NCI-H1417 (cell line): ENCODE measurements at places on chromosomes 1 and 21.

- DNase-seq, result no peak
These were observed 60.8 kb downstream of the EYA3 start for GRCh38 chr1:28027660-28028059.

DNA sequence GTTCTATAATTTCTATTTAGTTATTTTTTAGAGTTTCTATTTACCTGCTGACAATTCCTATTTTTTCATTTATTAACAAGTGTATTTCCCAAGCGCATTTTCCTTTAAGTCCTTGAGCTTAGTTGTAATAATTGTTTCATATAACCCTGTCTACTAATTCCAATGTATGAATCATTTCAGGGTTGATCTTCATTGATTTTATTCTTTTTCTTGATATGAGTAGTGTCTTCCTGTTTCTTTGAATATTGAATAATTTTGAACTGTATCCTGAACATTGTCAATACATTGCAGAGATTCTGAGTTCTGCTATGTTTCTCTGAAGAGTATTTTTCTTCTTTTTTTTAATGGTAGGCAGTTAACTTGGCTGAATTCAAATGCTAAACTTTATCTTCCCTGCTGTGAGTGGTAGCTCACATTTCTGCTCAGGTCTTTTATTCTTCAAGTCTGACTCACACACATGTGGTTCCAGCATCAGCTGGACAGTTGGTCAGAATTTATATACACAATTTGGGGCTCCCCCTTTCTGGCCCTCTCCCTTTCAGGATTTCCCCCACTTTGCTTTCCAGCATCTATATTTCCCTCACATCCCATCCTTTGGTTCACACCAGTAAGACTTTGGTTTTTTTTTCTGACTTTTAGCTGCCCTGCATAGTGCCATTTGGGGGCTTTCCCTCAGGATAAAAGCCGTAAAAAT lies 54.4 kb upstream of the WDR26 start:
- DNase-seq, result no peak

DNA sequence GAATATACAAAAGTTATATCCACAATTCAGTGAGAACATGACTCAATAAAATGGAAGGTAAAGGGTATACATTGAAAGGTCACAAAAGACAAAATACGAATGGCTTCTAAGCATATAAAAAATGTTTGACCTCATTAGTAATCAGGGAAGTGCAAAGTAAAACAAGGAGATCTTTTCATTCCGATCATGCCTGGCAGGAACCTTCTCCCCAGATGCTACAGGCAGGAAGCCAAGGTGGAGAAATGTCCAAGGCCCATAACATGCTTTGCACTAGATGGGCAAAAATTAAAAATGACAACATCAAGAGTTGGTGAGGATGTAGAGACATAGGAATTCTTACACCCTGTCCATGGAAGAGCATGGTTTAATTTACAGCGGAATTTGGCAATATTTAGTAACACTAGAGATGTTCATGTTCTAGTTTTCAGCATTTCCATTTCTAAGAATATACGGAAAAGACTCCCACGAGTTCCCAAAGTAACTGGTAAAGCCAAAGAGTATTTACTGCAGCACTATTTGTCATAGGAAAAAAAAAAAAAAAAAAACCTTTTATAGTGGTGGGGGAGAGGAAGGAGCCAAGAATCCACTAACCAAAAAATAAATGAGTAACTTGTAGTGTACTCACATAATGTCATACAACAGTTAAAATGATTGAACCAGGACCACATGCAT lies 184.5 kb upstream of the KAZN start:
- no peak for DNase-seq

GRCh38 chr1:115280064-115280463 lies 58.0 kb downstream of the NGF start:
- DNase-seq, result no peak

- no peak for DNase-seq
These were observed 64.0 kb downstream of the DHRS3 start for GRCh38 chr1:12553963-12554362.

DNA sequence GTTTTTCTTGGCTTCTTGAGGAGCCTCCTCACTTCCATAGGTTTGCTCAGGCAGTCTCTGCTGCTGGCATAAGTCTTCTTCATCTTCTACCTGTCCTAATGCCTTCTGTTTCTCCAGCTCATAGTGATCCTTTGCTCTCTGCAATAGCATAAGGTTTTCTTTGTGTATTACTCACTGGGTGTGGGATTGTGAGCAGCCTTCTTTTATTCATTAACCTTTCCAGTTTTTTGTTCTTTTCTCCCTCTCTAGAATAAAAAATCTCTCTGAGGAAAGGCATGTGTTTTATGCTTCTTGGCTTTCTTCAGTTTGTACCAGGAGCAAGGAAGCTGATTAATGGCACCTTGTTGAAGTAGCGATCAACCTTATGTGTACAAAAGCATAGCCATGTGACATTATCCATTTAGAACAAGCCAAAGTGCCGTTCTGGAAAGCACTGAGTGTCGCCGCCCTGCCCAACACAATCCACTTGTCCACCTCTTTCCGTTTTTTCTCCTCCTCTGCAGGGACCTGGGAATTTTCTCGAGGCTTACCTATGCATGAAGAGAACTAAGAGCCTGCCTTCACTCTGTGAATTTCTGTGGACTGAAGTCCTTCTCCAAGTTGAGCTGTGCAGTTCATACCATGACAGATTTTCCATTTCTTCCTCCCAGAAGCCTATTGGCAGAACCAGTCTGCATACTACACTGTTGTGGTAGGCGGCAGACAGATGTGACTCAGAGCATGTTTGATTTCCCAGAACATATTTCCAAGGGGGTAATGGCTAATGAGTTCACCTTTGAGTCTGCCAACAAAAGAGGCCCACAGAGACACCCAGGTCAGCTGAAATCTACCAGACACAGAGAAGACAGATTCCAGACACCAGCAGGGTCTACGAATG lies 39.0 kb downstream of the DPT start:
- no peak for DNase-seq

GRCh38 chr21:29351691-29352090 lies 53.0 kb downstream of the BACH1 start:
- DNase-seq, result no peak

GRCh38 chr1:15384301-15384901 lies 25.3 kb upstream of the EFHD2 start:
- DNase-seq, result no peak

DNA sequence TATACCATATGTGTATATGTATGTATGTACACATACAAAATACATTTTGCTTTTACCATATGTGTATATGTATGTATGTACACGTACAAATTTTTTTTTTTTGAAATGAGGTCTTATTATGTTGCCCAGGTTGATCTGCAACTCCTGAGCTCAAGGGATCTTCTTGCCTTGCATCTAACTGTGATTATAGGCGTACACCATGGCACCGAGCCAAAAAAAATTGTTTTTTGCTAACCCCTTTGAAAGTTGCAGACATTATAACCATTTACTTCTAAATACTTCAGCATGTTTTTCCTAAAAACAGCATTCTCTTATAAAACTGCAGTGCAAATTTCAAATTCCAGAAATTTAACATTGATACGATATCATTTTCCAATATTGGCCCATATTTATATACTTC lies 147.0 kb downstream of the POU2F1 start:
- DNase-seq, result no peak

GRCh38 chr1:31095298-31095981 lies 29.9 kb upstream of the PUM1 start:
- no peak for DNase-seq

DNA sequence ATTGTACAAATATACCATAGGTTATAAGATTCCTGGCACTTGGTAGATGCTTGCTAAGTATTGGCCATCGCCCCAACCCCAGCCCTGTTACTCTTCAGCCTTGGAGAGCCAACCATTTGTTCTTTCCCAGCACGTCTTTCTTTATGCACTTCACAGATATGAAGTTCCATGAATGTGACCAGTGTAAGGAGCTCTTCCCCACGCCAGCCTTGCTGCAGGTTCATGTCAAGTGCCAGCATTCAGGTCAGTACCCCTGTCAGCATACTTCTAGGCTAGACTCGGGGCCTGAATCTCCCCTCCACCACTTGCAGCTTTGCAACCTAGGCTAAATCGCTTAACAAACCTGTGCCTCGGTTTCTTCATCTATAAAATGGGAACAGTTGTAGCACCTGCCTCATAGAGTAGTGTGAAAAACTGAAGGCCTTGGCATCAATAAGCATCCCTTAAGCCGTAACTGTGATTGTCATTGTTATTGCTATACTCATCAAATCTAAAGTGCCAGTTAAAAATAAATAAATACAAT lies 41.0 kb upstream of the EPHA8 start:
- no peak for DNase-seq

DNA sequence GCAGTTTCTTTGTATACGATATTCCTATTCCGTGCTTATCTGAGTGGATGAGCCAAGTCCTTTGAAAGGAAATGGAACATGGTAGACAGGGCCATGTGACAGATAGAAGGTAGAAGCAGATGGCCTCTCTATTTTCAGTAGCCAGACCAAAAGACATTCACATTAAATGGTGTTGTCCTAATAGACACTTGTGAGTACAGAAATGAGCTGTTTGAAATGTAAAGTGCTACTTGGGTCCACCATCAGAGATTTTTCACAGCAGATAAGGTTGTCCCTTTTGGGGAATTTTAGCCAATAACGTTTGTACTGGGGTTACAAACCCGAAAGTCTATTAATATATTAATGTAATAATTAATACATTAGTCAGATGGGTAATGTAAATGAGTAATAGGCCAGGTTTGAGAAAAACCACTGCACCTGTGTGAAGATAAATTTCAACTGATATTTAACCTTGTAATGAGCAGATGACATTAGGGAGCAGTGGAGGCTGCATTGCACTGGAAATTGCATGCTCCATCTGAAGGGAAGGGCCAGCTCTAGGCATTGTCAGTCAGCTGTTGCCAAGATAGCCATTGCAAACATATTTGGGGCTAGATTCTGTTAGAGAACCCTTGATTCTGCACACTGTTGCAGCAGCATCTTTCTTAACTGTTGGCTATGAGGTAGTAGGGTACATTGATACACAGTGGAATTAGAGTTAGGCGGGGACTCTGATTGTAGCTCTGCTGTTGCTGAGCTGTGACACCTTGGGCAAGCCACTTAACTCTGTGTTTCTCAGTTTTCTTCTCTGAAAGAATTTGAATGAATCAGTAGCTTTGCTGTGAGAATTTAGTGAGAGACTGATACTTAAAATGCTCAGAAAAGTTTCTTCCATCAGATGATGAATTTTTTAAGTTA lies 43.8 kb downstream of the FGGY start:
- no peak for DNase-seq

DNA sequence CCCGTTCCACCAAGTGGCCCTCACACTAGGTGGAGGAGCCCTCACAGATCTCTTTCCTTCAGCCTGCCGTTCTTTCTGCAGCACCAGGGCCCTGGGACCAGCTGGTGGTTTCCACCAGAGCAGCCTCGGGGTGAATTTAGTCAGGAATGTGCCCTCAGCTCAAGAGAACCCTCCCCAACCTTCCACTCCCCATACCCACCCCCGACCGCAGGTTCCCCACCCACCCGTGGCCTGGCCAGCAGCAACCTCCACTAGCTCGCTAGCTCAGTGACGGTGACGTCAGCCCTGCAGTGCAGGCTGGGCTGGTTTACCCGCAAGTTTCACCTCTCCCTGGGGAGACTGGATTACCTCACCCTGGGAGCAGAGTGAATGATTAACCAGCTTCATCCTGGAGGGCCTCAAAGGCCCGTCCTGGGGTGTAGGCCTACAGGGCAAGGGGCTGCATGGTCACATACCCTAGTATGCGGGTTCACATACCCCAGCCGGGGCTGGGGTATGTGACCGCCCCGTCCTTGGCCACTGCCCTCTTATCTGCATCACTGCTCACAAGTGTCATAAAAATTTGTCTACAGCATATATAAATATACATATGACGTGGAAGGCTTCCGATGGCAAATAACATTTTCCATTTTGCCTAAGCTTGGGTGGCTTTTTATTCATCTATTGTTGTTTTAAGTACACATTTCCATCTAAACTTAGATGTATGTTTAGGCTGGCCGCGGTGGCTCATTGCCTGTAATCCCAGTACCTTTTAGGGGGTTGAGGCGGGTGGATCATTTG lies 24.5 kb downstream of the ELF3 start:
- no peak for DNase-seq

GRCh38 chr1:30083800-30084464 lies 639.5 kb downstream of the MATN1 start:
- DNase-seq, result no peak

GRCh38 chr1:14914351-14914988 lies 239.1 kb upstream of the TMEM51 start:
- no peak for DNase-seq

DNA sequence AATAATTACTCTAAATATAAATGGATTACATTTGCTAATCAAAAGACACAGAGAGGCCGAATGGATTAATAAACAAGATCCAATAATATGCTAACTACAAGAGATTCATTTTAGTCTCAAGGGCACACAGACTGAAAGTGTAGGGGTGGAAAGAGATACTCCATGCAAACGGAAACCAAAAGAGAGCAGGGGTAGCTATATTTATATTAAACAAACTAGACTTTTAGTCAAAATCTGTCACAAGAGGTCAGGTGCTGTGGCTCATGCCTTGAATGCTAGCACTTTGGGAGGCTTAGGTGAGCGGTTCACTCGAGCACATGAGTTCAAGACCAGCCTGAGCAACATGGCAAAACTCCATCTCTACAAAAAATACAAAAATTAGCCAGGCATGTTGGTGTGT lies 33.6 kb upstream of the DISP1 start:
- no peak for DNase-seq

DNA sequence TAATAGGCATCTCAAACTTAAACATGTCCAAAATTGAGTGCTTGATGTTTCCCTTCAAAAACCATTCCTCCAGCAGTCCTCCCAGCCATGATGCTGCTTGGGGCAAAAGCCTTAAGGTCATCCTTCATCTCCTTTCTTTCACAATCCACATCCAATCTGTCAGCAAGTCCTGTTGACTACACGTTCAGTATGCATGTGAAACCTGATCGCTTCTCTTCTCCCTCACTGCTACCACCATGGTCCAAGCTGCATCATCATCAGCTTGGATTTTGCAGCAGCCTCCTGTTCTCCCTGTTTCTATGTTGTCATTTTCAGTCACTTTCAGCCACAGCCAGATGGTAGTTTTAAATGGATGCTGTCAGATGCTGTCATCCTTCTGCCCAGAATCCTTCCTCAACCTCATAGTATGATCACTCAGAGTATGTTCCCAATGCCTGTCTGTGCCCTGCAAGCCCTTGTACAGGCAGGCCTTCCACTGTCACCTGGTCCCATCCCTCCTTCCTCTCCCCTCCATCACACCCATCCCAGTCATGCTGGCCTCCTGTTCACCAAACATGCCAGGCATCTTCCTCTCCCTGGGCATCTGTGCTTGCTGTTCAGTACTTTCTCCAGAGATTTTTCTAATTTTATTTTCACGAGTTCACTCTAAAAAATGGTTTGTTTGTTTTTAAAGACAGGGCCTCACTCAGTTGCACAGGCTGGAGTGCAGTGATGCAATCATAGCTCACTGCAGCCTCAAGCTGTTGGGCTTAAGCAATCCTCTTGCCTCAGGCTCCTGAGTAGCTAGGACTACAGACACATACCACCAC lies 66.0 kb downstream of the SYDE2 start:
- no peak for DNase-seq
